ENCODE measurements at places on chromosomes 12 and 14. TPM values are rescaled to one million over a fixed set of nuclear protein-coding genes. Genes with fewer than 3 reads are reported as not detected.

- no peak for DNase-seq
Observed at GRCh38 chr14:90263748-90264449, 7.5 kb downstream of the PSMC1 start.

DNA sequence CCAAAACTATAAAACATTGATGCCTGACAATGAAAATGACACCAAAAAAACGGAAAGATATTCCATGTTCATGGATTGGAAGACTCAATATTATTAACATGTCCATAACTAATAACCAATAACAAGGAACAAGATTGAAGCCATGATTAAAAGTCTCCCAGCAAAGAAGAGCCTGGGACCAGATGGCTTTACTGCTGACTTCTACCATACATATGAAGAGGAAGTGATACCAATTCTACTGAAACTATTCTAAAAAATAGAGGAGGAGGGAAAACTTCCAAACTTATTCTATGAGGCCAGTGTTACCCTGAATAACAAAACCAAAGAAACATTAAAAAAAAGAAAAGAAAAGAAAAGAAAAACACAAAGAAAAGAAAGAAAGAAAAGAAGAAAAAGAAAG lies 54.6 kb upstream of the ATF7IP start:
- DNase-seq: no peak

DNA sequence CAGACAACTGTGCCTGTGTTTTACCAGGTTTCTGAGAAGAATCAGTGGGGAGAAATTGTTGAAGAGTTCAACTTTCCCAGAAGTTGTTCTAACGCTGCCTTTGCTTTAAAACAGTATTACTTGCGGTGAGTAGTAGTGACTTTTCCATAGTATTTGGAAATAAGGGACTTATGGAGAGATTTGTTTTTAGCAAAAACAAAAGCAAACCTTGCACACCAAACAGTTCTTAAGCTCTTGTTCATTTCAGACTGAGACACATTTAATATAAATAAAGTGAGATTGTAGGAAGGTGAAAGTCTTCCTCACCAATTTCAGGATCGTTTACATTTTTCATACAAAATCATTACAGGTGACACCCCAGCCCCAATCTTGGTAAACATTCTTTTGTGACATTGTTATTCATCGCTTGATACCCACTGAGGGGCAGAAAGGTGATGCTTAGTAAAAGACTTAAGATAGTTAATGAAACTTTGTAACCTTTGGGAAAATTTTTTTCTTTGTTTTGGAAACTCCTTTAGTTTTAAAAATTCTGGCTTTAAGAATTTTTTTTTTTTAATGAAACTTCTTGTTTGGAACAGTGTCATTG lies 1.8 kb downstream of the ARID2 start:
- DNase-seq: no peak

DNA sequence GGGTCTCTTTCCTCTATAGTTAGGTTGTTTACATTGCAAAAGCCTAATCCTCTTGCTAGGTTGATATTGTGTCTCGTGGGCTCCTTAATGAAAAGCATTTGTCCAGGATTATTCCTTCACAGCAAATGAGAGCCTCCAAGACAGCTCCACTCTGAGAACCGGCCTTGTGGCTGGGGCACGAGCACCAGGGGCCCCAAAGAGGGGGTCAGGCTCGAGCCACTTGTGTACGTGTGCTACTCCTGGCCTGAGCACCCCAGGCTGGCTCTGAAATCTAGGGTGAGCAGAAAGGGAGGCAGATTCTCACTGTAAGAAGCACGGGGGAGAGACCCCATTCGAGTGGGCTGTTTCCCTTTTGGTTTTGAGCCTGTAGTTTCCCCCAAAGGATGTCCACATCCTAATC lies 45.0 kb upstream of the FZD10 start:
- no peak for DNase-seq

DNA sequence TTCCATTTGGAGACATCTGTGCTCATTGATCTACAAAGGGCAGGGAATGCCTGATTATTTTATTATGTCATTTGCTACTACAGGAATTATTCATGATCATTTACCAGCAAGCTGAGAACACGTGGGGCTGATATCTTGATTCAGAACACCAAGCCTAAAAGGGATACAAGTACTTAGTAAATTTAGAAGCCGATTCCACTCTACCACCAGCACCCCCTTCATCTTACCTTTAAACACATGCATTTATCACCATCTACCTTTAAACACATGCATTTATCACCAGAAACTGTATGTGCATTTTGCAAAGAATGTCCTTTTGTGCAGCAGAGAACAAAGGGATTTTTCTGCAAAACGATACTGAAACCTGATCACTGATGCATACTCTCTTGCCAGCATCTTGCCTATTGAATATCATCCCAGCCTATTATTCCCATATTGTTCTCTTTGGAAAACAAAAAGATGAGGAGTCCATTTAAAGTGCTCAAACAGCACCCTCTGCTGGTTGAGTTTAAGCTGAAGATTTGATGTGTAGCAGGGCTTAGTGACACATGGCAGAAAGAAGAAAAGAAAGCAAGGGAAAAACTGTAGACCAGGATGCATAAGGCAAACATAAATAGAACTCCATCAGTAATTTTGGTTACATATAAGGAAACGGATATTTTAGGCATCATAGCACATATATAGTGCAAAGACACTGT lies 132.6 kb upstream of the PLEKHG7 start:
- DNase-seq: peak; percentile 94

GRCh38 chr14:99609245-99610170 lies 5.5 kb upstream of the CCDC85C start:
- DNase-seq: no peak

- no peak for DNase-seq
Observed at GRCh38 chr12:64475518-64475917, 23.6 kb downstream of the TBK1 start.

DNA sequence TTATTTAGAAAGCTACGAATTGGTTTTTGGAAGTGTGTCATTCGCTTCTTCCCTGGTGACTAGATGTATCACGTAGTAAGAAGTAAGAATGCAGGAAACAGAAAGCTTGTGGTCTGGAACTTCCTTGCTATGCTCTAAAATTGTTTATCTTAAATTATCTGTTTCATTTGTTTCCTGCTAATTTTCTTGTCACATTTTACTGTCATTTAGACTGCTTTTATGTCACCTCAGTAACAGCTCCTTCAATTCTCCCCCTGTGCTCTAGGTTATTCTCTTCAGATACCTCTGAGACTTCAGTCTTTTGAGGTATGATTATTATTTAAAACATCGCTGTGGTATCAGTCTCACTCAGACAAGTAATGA lies 699 bp upstream of the CD69 start:
- DNase-seq: no peak

DNA sequence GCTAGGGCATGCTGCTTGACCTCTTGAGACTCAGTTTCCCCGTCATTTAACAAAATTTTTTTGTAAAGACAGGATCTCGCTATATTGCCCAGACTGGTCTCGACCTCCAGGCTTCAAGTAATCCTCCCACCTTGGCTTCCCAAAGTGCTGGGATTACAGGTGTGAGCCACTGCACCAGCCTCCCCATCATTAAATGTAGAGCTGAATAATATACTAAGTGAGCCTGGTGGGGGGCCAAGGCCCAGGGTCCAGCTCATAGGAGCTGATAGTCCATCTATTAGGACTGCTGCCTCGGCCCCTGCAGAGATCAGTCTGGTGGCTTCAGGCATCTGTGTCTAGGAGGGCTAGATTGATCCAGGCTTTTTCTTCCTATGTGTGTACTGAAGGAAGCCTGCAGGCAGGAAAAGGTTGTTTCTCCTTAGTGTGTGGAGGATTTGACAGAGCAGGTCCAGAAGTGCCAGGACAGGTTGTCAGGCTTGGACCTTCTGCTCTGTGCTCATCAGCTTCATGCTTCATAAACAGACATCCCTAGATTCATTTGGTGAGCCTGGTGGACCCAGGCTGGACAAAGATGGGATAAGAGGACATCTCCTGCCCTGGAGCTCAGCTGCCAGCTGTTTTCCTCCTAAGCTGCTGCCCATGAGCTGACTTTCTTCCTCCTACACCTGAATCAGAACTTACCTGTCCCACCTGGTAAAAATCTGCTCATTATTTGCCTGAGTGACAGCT lies 135.4 kb downstream of the ZFP36L1 start:
- DNase-seq: no peak

DNA sequence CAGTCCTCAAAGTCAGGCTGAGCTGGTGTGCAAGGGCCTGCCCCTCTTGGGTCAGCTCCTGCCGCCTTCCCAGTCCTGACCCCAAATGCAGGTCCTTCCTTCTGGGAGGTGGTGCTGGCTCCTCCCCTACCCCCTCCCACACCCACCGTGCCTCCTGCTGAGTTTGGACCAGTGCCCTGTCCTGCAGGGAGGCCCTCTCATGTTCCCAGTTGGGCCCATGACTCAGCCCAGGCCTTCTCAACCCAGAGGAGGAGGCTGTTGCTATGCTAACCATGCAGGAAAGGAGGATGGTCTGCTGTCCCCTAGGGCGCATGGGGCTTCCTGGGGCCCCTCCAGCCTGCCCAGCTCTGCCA lies 4.4 kb downstream of the ZBTB42 start:
- DNase-seq: peak; percentile 57

The SYNDIG1L gene
- total RNA-seq: not detected

GRCh38 chr12:94678379-94678778 lies 28.0 kb upstream of the TMCC3 start:
- DNase-seq: no peak

DNA sequence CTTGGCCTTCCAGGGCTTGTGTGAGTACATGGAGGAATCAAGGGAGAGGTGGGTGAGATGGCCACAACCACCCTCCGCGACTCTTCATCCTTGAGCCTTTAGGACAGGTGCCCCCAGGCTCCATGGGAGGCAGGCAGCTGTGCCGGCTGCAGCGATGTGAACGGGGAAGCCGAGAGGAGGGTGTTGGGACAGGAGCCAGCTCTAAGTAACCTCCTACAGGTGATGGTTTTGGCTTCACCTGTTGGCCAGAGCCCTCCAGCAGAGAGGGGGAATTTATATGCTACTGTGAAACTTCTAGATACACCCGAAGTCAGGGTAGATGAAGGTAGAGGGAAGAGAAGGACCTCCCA lies 132.2 kb upstream of the HIF1A start:
- DNase-seq: no peak

- no peak for DNase-seq
Observed at GRCh38 chr14:101361451-101362433, 199.6 kb upstream of the DIO3 start.

The TMX1 gene
- total RNA-seq: 68.3 TPM

The NKX2-8 gene
- total RNA-seq: 0.50 TPM

DNA sequence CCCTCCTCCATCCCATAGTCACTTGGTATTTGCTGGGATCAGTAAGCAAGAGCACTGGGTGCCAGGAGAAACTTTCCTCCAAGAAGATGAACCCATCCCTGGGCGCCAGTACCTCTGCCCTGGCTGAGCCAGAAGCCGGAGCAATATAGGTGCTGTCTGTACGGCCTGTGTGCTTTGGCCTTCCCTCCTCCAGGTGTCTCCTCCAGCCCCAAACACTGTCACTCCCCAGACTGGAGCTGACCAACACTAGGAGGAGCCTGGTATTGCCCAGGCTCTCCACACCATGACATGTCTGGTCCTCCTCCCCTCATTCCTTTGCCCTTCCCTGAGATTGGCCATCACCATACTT lies 4.9 kb downstream of the GSTZ1 start:
- DNase-seq: no peak

- no peak for DNase-seq
Observed at GRCh38 chr12:108298761-108299275, 40.3 kb downstream of the CMKLR1 start.

The CARMIL3 gene
- total RNA-seq: 0.29 TPM

DNA sequence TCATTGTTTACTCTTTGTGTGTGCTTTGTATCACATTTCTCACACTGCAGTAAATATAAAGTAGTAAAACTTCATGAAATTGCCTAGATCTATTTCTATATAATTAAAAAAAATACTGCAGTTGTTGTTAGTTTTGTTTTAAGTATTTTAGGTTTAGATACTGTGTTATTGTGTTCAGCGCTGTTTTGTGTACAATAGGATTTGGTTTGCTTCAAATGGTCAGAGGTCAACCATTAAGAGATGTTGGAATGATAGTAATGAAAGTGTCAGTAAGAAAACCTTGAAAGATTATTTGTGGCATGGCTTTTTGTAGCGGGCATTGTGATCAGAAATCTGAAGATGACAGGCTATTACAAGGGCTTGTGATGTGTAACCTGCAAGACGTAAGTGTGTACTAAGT lies 67.9 kb downstream of the RAD51B start:
- no peak for DNase-seq

DNA sequence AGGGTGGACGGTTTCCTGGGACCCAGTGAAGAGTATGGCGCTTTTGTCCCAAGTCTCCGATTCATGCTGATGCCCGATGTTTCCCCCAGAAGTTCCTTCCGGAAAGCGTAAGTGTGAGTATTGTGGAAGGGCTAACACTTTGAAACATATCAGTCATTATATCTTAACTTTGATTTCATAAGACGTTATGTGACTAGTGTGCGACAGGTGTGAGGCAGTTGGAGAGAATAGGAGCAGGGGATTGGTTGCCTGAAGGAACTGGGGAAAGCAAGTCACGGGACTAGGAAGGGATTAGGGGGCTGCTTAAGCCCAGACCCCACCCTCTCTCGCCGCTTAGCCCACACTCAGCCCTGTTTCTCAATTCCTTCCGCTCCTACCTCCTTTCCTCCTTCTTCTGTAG lies 154.9 kb downstream of the CHST11 start:
- no peak for DNase-seq

The AKAP6 gene
- 2.6 TPM for total RNA-seq

GRCh38 chr12:499837-500458 lies 40.2 kb downstream of the B4GALNT3 start:
- DNase-seq: no peak

DNA sequence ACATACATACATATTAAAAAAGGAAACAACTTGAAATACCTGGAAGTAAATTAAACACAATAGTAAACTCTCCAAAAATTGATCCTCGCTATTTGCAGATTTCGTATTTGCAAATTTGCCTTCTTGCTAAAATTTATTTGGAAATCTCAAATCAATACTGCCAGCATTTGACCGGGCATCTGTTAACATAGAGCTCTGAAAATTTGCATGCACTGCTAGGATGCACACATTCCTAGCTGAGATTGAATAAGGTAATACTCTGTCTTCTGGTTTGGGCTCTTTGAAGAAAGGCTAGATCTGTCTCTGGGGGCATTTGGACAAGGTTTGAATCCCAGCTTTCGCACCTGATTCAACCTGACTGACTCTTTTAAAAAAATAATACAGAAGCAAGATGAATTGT lies 729.1 kb upstream of the MGAT4C start:
- no peak for DNase-seq

DNA sequence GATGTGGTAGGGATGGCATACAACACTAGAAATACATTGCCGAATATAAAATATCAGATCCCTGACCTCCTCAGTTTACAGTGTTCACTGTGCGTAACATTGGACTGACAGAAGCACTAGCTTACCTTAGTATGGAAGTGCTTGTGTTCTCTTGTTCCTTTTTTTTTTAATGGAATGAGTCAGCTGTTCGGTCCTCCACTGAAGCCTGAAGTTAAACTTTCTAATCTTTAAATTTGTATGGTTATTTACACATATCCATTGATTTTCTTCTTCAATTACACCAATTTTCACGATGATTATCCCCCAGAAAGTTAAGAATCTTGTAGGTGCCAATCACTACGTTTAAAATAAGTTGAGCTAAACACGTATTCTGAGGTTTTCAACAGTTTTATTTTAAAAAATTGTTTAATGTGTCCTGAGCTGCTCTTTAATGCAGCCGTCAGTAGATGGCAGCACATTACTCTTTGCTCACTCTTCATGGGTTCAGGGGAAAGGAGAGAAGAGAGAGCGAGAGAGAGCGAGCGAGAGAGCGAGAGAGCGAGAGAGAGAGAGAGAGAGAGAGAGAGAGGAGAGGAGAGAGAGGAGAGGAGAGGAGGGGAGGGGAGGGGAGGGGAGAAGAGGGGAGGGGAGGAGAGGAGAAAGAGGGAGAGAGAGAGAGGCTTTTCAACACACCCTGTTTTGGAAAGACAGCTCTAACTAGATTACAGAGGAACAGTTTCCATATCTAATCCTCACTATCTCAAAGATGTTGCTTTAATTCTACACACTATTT lies 134.7 kb upstream of the SCAF11 start:
- DNase-seq: peak; percentile 84

The ABHD4 gene
- total RNA-seq: 9.1 TPM

Measured in SK-MEL-5 (cell line).